Natural killer cell treated with Interleukin-12 subunit alpha and Interleukin-12 subunit beta and Interleukin-15 and Interleukin-18, amount 100 ng/mL, for 72 hours (primary cell): ENCODE measurements at places on chromosomes 13 and 19.

GRCh38 chr13:72823724-72824123, 41.8 kb downstream of the PIBF1 start:
- DNase-seq, result no peak

DNA sequence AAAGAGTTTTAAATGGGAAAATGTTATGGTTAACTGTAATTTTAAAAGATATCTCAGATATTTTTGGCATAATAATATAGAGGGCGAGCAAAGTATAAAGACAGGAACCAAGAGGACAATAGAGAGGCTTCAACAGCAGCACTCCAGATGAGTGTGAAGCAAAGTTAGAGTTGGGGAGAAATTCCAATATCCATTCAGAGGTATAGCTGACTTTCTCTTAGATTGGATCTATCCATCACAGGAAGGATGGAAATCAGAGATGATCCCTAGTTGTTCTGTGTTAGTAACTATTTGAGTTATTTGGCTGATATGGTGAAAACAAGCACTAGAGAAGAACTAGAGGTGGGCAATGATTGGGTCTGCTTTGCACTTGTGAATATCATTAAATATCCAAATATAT, 786.0 kb upstream of the KLHL1 start:
- DNase-seq, result no peak

DNA sequence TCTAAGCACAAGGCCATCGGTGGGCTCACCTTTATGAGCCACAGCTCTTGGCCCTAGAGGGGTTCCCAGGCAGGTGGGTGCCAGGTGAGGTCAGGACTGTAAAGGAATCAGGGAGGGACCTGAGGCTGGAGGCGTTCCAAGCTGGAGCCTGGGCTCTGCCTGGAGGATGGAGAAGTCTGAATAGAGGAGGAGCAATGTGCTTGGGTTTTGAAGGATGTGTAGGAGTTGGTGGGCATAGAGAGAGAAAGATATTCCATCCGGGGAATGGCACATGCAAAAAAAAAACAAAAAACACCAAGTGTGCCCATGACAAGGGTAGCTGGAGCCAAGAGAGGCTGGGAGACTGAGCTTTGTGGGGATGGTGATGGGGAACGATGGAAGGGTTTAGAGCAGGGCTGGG, 2.4 kb downstream of the GRIN3B start:
- no peak for DNase-seq

GRCh38 chr19:49231389-49231788, 73.8 kb downstream of the TRPM4 start:
- no peak for DNase-seq
